ENCODE measurements at places on chromosomes 3 and 15.

- peak; percentile 34 for DNase-seq
These were observed 17.8 kb downstream of the LRIG1 start for GRCh38 chr3:66483006-66483405.

GRCh38 chr15:78642331-78642730 is 1.3 kb upstream of the CHRNB4 start:
- DNase-seq = no peak

DNA sequence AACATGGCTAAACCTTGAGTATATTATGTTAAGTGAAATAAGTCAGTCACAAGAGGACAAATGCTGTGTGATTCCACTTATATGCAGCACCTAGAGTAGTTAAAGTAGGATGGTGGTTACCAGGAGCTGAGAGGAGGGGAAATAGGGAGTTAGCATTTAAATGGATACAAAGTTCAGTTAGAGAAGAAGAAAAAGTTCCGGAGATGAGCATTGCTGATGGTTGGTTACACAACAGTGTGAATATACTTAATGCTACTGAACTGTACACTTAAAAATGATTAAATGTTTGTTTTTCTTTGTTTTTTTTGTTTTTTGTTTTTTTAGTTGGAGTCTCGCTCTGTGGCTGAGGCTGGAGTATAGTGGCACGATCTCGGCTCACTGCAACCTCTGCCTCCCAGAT is 67.7 kb upstream of the OSTN start:
- no peak for DNase-seq

DNA sequence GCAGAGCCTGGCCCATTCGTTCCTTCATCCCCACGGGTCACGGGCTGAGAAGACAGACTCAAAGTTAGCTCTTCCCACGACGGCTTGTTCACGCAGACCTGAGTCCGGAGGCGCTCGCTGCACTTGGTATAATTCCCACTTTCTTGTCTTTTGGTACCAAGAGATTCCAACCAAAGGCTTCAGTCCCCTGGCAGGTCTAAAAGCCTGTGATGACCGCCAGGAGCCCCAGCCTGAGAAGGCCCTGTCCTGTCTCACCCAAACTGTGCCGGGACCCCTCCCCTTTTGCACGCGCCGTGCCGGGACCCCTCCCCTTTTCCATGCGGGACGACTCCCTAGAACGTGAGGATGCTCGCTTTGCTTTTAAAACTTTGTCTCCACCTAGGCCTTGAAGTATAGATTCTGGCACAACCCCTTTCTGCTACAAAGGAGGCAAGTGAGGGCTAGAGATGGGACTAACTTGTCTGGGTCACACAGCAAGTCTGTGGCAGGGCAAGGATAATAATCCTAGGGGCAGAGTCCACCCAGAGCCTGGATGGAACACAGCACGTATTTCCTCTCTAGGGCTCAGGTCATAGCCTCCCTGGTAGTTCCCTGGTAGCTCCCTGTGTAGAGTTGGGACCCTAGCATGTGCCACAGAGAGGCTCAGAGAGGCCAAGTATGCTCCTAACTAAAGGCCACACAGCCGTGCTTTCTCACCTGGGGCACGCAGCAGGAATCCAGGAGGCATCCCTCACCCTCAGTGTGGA is 211.3 kb downstream of the XXYLT1 start:
- no peak for DNase-seq

- peak; percentile 50 for DNase-seq
These were observed 5.2 kb downstream of the CDV3 start for GRCh38 chr3:133578548-133579191.

GRCh38 chr3:176428552-176428951 is 768.7 kb downstream of the TBL1XR1 start:
- DNase-seq = no peak

GRCh38 chr3:101133652-101134051 is 140.4 kb upstream of the ABI3BP start:
- no peak for DNase-seq

DNA sequence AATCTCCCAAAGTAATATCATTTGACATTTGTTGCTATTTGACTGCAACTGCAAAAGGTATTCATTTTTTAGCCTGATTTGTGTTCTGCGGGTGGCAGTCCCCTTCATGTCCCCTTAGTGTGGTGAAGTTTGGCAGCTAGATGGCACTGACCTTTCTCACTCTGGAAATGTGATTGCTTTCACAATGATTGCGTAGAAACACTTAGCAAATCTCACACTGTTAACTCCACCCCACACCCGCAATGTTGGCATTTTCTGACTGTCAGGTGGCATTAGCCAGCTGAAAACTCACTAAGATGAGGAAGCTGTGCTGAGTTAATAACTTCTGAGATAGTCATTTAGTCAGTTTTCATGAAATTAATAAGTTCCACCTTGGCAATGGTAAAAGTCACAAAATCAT is 76.9 kb downstream of the TRIM69 start:
- no peak for DNase-seq

GRCh38 chr15:45611305-45611704 is 23.5 kb upstream of the SQOR start:
- peak; percentile 30 for DNase-seq

GRCh38 chr3:167723872-167724271 is 10.8 kb downstream of the PDCD10 start:
- DNase-seq = no peak

GRCh38 chr3:47016086-47016933 is 36.8 kb downstream of the NBEAL2 start:
- DNase-seq = no peak

- DNase-seq = no peak
These were observed 179.6 kb downstream of the EPHB1 start for GRCh38 chr3:134974624-134975023.

GRCh38 chr3:113219605-113220300 is 8.4 kb downstream of the BOC start:
- no peak for DNase-seq

DNA sequence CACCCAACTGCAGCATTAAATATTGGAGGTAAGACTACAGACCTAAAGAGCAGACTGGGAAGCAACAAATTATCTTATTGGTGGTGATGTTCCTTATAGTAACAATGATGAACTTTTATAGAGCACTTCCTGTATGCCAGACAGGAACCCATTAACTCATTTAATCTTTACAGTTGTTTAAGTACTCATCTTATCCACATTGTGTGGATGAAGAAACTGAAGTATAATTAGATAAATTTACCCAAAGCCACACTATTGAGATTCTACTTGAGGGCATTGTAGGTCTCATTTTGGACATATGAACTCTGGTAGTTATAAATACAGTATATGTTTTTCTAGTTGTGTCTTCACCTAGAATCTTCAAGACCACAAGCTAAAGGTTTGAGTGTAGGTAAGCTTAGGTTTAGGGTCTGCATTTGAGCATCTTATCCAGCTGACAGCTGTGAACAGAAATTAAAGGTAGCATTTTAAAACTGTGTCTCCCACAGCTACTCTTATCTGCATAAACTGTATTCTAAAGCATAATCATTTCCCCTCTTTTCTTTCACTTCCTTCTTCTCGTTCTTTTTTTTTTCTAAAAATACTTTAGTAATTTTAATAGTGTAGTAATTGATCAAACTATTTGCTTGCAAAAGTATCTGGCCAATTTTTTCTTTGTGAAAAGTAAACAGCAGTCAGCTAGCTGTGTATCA is 138.2 kb downstream of the UBE2E2 start:
- DNase-seq = no peak

DNA sequence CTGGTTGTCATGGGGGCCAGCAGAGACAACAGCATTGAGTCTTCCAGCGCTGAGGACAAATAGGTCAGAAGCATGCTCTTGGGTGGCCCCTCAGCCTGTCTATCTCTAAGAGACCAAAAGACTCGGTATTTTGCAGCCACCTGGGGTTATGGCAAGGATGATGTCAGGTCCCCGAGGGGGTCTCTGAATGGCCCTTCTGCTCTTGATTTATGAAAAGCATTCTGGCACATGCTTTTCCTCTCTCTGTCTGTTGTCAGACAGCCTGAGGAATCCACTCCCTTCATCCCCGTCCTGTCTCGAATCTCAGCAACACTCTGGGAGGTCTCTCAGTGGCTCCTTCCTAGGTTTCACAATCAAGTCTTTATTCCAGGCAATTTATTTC is 156.6 kb upstream of the RGMA start:
- DNase-seq = no peak

DNA sequence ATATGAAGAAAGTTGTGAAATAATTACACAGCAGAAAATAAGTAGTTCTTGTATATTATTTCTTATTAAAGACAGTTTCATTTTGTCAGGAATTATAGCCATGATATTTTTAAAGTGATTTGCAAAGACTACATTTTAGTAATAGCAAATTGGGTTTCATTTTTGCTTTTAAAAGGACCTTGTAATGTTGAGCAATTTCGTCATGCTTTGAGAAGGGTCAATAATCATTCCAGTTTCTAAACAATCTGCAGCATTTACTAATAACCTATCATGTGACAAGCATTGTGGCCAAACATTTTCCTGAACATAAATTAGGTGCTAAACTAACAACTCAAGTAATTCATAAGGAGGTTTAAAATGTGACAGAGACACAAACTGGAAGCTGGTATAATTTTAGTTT is 214.4 kb upstream of the CBLB start:
- no peak for DNase-seq

GRCh38 chr3:58039601-58040000 is 31.4 kb downstream of the FLNB start:
- DNase-seq = no peak

Data from A172 (cell line).